ENCODE measurements at places on chromosomes 1 and 21. TPM values are rescaled to one million over a fixed set of nuclear protein-coding genes. Genes with fewer than 3 reads are reported as not detected.

The POU3F1 gene
- total RNA-seq, result 0.09 TPM

The ETV3L gene
- not detected for total RNA-seq

The ITLN2 gene
- total RNA-seq, result 0.58 TPM

The DMRTA2 gene
- not detected for total RNA-seq

The WDR64 gene
- total RNA-seq, result not detected

The FNBP1L gene
- 21.6 TPM for total RNA-seq

The LCE1C gene
- not detected for total RNA-seq

The SPATA1 gene
- 1.6 TPM for total RNA-seq

The CDC7 gene
- 1.7 TPM for total RNA-seq

The GBP2 gene
- total RNA-seq, result 11.3 TPM

The BEND5 gene
- 5.9 TPM for total RNA-seq

The CEP170 gene
- total RNA-seq, result 43.1 TPM

The KCNC4 gene
- total RNA-seq, result 8.5 TPM

The RPL5 gene
- 740 TPM for total RNA-seq

The RAB7B gene
- 5.8 TPM for total RNA-seq

The ZNF670 gene
- total RNA-seq, result 1.7 TPM

The SDF4 gene
- 156 TPM for total RNA-seq

The ANKRD34A gene
- 3.9 TPM for total RNA-seq

The TCEANC2 gene
- 4.9 TPM for total RNA-seq

The AMY1C gene
- not detected for total RNA-seq

The LINGO4 gene
- not detected for total RNA-seq

The AKNAD1 gene
- not detected for total RNA-seq

The ITLN1 gene
- 23.7 TPM for total RNA-seq

The CGN gene
- 0.47 TPM for total RNA-seq

The MYBPH gene
- total RNA-seq, result not detected

The IVL gene
- not detected for total RNA-seq

The CPLANE2 gene
- 11.9 TPM for total RNA-seq

The PODN gene
- 36.5 TPM for total RNA-seq

The C4BPA gene
- not detected for total RNA-seq

The TLCD4 gene
- 80.5 TPM for total RNA-seq

The NBPF6 gene
- not detected for total RNA-seq

The C2CD4D gene
- 0.17 TPM for total RNA-seq

The GUCA2B gene
- total RNA-seq, result not detected

The RNU1-3 gene
- total RNA-seq, result 6,377 TPM

The TRPM2 gene
- 1.5 TPM for total RNA-seq

The DPT gene
- 130 TPM for total RNA-seq

The IGSF3 gene
- 11.7 TPM for total RNA-seq

The A3GALT2 gene
- not detected for total RNA-seq

The MORC3 gene
- 22.9 TPM for total RNA-seq

The CD5L gene
- not detected for total RNA-seq

The RHCE gene
- 0.56 TPM for total RNA-seq

The PGBD5 gene
- total RNA-seq, result 25.2 TPM

The PLXNA2 gene
- 16.4 TPM for total RNA-seq

The OR2L8 gene
- total RNA-seq, result not detected

The FAM163A gene
- total RNA-seq, result 0.19 TPM

The MPL gene
- total RNA-seq, result 1.3 TPM

The RNU1-2 gene
- 7,768 TPM for total RNA-seq
